Vein endothelial cell (primary cell): ENCODE measurements at places on chromosomes 11 and 22. TPM values are rescaled to one million over a fixed set of nuclear protein-coding genes. Genes with fewer than 3 reads are reported as not detected.

MMP12 gene
- total RNA-seq: not detected in 2 replicates

TAF6L gene
- 19.9 and 20.9 TPM in 2 replicates for total RNA-seq

ANGPTL5 gene
- 0.19 and 1.3 TPM in 2 replicates for total RNA-seq

KBTBD3 gene
- 3.3 TPM in 2 replicates for total RNA-seq

CARD16 gene
- total RNA-seq: 32.0 and 35.9 TPM in 2 replicates

RELT gene
- total RNA-seq: 8.8 and 12.5 TPM in 2 replicates

P2RY2 gene
- total RNA-seq: 3.3 and 5.7 TPM in 2 replicates

MCAM gene
- total RNA-seq: 1,416 and 4,821 TPM in 2 replicates

SLC1A2 gene
- not detected in 2 replicates for total RNA-seq

KCNE3 gene
- 0.33 and 1.1 TPM in 2 replicates for total RNA-seq

OR8A1 gene
- total RNA-seq: not detected in 2 replicates

USH1C gene
- not detected in 2 replicates for total RNA-seq

SORL1 gene
- under 0.01 and 0.19 TPM in 2 replicates for total RNA-seq

CSF2RB gene
- total RNA-seq: 15.6 and 21.6 TPM in 2 replicates

SYT8 gene
- not detected in 2 replicates for total RNA-seq

CABP4 gene
- total RNA-seq: 1.9 and 3.9 TPM in 2 replicates

APOBEC3B gene
- total RNA-seq: 0.98 and 2.9 TPM in 2 replicates

DGAT2 gene
- total RNA-seq: 1.3 and 2.3 TPM in 2 replicates

ADM gene
- 130 and 211 TPM in 2 replicates for total RNA-seq

APOA5 gene
- not detected in 2 replicates for total RNA-seq

NPAT gene
- total RNA-seq: 20.6 and 22.1 TPM in 2 replicates

GGTLC2 gene
- total RNA-seq: not detected in 2 replicates

MYBPC3 gene
- not detected in 2 replicates for total RNA-seq

PANX2 gene
- total RNA-seq: 0.67 and 1.6 TPM in 2 replicates

OR51E1 gene
- total RNA-seq: not detected in 2 replicates

SMC1B gene
- not detected in 2 replicates for total RNA-seq

MYO7A gene
- under 0.01 and 0.86 TPM in 2 replicates for total RNA-seq

PRMT3 gene
- 12.1 and 18.3 TPM in 2 replicates for total RNA-seq

LINC01488 gene
- total RNA-seq: not detected in 2 replicates

SAA2 gene
- total RNA-seq: not detected in 2 replicates

KCNJ5 gene
- total RNA-seq: not detected in 2 replicates

KDELR3 gene
- total RNA-seq: 43.3 and 56.8 TPM in 2 replicates

PARVG gene
- under 0.01 and 0.33 TPM in 2 replicates for total RNA-seq

APOL5 gene
- total RNA-seq: not detected in 2 replicates

CHST1 gene
- total RNA-seq: 48.7 and 90.7 TPM in 2 replicates

ARVCF gene
- total RNA-seq: 95.7 and 108 TPM in 2 replicates

TEX54 gene
- total RNA-seq: 0.98 TPM in 1 of 2 replicates, not detected in the other

SPON1 gene
- total RNA-seq: under 0.01 TPM in 2 replicates

FUT4 gene
- total RNA-seq: 7.5 and 7.9 TPM in 2 replicates

SLC22A9 gene
- not detected in 2 replicates for total RNA-seq

SAA1 gene
- not detected in 2 replicates for total RNA-seq

ROBO4 gene
- total RNA-seq: 505 and 745 TPM in 2 replicates

SCO2 gene
- total RNA-seq: 2.9 and 3.2 TPM in 2 replicates

CLMP gene
- total RNA-seq: 0.10 and 1.6 TPM in 2 replicates
